ENCODE measurements at places on chromosomes 7 and 10.

GRCh38 chr7:86955895-86956503, 103.5 kb downstream of the ELAPOR2 start:
- no peak for DNase-seq

GRCh38 chr7:86911659-86912058, 147.8 kb downstream of the ELAPOR2 start:
- DNase-seq, result no peak

GRCh38 chr7:81638198-81638597, 131.6 kb downstream of the HGF start:
- DNase-seq, result peak; percentile 45

DNA sequence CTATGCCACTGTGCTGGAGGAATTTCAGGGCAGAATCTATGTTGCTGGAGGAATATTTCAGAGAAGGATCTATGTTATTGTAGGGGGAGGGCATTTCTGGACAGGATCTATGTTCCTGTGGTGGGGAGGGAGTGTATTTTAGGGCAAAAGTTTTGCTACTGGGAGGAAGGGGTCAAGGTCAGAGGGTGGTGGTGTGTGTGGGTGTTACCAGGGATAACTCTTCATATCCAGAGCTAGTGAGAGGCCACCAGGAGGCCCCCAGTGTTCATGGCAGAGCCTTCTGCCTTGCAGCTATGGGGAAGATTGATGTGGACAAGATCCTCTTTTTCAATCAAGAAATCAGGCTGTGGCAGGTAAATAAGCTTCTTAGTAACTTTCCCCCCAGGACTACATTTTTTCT, 2.0 kb upstream of the STRA8 start:
- no peak for DNase-seq

DNA sequence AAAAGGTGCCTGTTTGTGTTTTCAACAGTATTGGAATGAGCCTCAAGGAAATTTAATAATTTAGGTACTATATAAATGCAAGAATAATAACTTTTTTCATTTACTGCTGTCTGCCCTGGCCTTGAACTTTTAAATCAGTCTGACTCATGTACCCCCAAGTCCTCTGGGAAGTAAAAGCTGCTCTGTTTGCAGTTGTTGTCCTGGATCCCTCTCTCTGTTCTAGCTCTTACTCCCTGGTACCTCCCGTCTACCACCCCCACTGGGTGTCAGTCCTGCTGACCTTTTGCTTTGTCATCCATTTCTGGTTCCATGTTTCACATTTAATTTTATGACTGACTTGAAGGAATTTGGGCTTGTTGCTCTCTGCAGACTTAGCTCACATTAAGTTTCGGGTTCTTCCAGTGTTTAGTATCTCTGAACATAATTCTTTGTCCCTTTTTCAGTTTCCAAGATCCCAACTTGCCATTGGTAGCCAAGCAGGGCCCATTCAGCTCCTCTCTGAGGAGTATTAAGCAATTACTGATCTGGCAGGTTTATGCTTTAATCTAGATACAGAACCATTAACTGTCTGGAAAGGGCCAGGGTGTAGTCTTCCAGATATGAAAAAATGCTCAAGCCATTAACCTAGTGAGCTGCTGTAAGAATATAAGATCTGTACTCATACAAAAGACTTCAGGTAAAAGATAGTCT, 208.7 kb upstream of the FAM3C start:
- DNase-seq, result no peak

GRCh38 chr10:114694062-114694461, 36.0 kb upstream of the ABLIM1 start:
- no peak for DNase-seq

GRCh38 chr7:111473449-111474198, 88.7 kb downstream of the IMMP2L start:
- no peak for DNase-seq

DNA sequence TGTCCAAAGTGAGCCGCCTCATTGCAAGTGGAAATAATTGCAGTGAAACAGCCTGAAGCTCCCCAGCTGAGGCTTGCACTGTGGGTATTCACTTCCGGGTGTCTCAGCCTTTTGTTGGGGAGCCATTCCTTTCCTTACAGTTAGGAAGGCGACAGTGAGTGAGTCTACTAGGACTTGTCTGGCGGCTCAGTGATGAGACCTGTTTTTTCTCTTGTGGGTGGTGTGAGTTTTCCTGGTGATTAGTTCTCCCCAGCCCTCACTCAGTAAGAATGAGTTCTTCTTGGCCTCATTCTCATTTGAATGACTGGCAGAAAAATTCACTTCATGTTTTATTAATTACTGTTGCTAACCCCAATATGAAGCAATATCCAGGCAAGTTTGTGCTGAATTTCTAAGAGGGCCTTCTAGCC, 2.6 kb downstream of the PGAM1 start:
- no peak for DNase-seq

DNA sequence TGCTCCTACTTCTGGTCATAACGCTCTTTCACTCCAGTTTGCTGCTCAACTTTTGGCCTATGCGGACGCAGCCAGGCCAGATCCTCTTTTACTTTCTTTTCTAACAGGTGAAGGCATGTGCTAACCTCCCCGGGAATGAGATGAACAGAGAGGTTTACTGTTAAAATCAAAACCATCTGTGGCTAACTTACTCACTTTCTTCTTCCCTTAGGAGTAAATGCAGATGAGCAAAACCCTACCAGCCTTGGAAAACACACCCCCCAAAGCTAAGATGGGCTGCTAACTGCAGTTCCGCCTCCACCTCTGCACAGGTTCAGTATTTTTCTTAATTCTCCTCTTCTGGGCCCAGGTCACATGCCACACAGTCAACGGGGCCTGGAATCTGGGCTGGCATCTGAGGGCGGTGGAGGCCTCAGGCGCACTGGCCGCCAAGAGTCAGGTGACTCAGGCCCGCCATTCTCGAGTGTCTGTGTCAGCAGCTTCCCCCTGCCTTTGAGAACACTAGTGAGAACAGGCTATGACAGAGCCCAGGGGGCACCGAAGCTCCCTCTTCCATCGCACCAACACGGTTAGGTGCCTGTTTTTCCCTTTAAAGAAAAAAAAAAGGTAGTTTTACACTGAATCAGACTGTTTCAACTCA, 11.1 kb downstream of the FAM53B start:
- no peak for DNase-seq

- DNase-seq, result no peak
These were observed 17.0 kb upstream of the PCBD1 start for GRCh38 chr10:70905071-70906021.

DNA sequence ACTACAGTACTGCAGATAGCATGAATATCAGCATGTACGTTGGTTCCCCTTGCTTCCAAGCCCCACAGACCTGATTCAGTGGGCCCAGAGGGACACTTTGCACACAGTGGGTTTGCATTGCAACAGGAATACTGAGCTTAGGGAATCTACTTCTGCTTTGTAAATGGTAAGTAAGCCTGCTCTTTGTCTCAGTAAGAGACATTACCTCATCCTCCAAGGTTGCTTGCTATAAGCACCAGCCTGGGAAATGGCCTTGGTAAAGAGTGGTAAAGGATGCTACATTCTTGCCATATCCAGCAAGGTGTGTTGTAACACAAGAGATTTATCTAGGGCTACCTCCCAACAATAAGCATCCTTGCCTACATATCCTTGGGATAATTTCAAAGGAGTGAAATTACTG, 730.5 kb downstream of the INHBA start:
- no peak for DNase-seq

GRCh38 chr10:29709484-29710002, 74.8 kb upstream of the SVIL start:
- DNase-seq, result no peak

DNA sequence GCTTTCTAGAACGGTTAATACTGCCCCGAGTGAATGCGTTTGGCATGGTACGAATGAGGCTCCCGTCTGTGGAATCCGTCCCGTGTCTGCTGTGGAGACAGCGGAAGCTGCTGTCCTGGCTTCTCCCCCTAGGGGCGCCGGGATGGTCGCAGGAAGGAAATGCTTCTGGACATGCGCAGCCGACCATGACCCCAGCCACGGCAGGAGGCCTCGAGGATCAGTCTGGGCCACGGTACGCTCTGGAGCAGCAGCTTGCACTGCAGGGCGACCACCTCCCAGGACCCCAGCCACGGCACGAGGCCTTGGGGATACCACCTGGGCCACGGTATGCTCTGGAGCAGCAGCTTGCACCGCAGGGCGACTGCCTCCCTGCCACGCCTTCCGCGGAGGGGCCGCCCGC, 107.9 kb downstream of the CYTH3 start:
- DNase-seq, result no peak

- DNase-seq, result no peak
These were observed 786.1 kb downstream of the CNTNAP2 start for GRCh38 chr7:146902728-146903127.

GRCh38 chr10:123529146-123529760, 136.9 kb upstream of the GPR26 start:
- DNase-seq, result no peak

- DNase-seq, result no peak
These were observed 66.6 kb upstream of the MGMT start for GRCh38 chr10:129400426-129400825.

DNA sequence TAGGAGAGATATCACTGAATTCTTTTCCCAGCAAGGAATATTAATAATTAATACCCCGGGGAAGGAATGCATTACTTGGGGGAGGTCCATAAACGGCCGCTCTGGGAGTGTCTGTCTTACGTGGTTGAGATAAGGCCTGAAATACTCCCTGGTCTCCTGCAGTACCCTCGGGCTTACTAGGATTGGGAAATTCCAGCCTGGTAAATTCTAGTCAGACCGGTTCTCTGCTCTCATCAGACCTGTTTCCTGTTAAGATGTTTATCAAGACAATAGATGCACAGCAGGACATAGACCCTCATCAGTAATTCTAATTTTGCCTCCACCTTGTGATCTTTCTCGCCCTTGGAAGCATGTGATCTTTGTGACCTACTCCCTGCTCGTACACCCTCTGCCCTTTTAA, 162.8 kb upstream of the KCND2 start:
- no peak for DNase-seq

DNA sequence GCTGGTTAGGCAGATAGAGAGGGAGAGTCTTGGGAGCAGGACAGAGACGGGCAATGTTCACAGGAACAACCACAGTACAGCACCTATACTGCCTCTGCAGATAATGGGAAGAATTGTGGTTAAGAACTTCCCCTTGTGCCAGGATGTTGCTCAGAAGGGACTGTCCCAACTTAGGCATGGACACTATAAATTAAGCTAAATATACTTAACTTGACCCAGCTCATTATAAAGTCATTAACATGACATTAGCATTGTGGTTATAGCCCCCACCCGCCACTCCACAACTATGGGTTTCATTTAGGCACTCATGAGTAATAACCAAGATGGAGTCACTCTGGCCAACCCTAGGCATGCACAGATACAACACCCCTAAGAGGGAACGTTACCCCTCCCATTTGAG, 310.9 kb upstream of the NRG3 start:
- no peak for DNase-seq

GRCh38 chr10:26448706-26449435, 10.7 kb downstream of the APBB1IP start:
- DNase-seq, result no peak

- DNase-seq, result peak; percentile 69
These were observed 50.3 kb upstream of the ST8SIA6 start for GRCh38 chr10:17504547-17505245.

GRCh38 chr7:94907026-94907810, at the start of gene PPP1R9A:
Gene PPP1R9A, plus strand, starts transcription at chr7:94907594. Its CDS starts 2,520 bp downstream, at chr7:94910114.
- DNase-seq, result no peak

DNA sequence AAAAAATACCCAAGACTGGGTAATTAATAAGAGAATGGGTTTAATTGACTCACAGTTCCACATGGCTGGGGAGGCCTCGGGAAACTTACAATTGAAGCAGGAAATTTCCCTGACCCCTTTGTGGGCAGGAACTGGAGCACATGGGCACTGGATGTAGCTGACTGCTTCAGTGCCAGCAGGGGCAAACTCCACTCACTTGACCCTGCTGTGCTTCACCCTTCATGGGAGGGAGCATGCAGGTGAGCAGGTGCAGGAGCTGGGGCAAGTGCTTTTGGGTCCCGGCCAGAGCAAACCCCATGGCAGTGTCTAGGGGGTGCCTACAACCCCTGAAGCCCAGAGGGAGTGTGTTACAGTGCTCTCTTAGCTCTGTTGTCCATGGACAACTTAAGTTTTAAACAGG, 132.6 kb downstream of the AKR1D1 start:
- DNase-seq, result no peak

GRCh38 chr10:3197348-3198003, 24.9 kb upstream of the PITRM1 start:
- DNase-seq, result peak; percentile 61

DNA sequence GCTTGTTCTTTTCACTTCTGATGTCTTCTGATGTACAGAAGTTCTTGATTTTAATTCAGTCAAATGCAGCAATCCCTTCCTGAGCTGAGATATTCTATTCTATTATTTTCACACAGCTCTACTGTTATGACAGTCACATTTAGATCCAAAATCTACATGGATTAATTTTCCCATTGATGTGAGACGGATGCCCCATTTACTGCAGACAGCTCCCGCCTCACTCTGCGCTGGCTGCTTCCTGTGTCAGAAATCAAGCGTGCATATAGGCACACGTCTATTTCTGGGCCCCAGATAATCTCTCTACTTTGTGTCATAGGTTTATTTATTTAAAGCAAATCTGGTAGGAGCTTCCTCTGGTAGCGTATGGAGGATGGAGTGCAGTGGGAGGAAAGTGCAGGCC, 6.7 kb downstream of the BNIP3 start:
- no peak for DNase-seq

DNA sequence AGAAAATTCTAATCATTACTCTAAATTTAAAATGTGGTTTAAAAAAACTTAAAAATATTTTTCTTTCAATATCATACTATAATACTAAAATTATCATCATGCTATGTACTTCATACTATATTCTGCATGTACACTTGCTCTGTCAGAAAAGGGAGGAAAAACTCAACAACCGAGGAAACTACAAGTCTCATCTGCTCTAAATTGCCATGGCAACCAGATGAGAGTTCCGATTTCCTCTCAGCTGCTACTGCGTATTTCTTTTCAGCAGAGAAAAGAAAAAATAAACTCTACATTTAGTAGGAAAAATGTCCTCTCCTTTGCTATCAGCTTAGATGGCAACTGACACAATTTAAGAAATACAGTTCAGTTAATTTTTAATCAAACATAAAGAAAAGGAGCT, 178.9 kb downstream of the SRPK2 start:
- DNase-seq, result no peak

GRCh38 chr7:445020-445419, 74.6 kb downstream of the PDGFA start:
- no peak for DNase-seq

- DNase-seq, result no peak
These were observed 9.2 kb downstream of the PLAU start for GRCh38 chr10:73920089-73920488.

DNA sequence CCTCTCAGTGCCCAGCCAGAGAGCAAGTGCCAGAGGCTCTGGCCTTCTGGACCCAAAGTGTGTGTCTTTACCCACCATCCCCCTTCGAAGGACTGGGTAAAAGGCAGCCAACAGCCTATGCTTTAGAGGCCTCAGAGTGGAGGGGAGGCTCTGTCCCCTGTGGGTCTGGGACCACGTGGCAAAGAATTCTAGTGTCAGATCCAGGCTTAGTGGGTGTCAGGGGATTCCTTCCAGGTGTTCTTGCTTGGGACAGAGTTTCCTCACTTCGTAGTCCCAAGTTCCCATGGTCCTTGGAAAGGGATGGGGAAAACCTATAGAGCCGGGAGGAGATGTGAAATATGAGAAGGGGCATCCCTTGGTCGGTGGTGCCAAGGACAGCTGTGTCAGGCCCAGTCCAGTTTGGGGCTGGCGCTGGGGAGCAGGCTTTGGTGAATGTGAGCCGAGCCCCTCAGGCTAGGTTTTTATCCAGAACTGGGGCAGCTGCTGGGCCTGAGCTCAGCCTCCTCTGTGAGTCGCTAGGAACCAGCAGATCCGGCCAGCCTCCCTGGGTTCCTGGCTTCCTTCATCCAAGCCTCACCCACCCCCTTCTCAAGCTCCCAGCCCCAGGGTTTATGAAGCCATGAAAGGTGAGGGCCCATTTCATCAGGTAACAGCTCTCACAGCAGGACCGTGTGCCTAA, 71.2 kb downstream of the C10orf105 start:
- no peak for DNase-seq
